ENCODE measurements at places on chromosomes 2 and 18.

GRCh38 chr2:42041377-42042127 lies 6.3 kb upstream of the PKDCC start:
- DNase-seq, result no peak

DNA sequence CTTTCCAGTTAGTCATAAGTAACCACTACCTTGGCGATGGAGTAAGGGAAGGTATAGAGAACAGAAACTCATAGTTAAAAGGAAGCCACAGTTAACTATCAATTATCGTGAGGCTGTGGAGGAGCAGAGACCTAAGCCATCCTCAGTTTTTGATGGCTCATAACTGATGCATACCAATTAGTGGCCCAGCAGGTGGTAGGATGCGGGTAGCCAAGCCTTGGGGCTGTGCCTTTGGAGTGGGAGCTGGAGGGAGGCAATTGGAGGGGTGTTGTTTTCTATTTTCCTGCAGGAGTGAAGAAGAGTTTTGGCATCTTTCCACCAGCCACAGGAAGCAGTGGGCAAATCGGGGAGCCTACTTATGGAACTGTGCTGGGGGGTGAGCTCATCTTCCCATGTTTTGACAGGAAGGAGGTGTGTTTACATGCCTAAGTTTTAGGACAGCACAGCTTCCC lies 194.8 kb downstream of the TPGS2 start:
- DNase-seq, result no peak

DNA sequence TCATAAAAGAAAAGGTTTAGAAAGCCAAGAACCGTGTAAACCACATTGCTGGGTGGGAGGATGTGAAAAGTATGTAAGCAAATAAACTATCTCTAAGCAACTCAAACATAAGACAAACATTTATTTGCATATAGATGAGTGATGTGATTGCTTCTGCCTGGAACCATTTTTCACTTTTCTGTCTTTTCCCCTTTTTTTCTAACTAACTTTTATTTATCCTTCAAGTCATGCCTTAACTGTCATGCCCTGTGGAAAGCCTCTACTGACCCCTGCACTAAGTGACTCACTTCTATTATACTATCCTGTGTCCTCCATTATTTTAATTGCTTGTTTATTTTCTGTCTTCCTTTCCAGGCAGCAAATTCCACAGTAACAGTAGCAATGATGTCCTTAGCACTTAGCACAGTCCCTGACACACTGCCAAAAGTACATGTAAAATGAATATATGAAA lies 87.5 kb upstream of the CTAGE1 start:
- DNase-seq, result no peak

DNA sequence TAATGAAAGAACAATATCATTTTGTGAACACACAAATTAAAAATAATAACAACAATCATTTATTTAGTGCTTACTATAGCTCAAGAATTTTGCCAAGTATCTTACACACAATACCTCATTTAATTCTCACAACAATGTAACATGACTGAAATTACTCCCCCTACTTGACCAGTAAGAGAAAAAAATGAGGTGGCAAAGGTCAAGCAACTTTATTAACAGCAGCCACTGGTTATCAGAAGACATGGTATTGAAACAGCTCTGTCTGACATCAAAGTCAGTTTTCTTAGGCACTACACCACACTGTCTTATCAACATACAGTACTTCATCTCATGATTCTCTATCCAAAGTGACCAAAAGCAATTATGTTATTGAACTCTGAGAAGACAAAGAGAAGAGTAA lies 389.4 kb downstream of the ZEB2 start:
- DNase-seq, result no peak

DNA sequence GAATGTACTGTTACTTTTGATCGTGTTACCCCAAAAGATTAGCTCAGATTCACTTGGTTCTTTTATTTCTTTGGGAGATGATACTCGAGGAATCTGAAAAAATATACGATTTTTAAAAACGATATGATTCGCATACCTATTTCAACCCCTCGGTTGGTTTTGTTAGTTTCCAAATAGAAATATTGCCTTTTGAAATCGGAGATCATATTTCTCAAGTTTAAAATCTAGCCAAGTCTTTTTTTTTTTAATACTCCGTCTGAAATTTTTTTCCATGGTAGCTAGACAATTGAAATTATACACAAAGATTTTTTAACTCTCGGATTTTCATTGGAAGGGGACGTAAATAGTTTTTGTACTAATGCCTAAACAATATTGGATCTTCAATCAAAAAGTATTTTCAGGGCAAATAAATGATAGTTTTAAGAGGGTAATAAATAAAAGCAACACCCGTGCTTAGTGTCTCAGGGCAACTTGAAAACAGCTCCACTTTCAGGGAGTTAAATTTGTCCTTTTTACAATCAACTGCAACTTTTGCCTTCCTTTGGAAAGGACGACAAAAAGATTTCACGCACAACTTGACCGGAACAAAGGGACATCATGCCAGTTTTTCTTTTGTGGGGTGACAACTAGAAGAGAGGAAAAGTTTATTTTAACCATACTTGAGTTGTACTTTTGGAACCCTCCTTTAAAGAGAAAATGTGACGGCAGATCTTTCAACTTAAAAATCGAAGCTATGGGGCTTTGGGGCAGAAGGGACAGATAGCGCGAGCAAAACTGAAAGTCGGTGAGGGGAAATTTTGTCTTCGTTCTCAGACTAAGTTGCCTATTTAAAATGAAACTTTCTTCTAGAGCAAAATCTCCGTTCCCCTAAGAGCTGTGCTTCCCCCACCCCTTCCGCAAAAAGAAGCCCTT lies 5.8 kb upstream of the ONECUT2 start:
- no peak for DNase-seq

DNA sequence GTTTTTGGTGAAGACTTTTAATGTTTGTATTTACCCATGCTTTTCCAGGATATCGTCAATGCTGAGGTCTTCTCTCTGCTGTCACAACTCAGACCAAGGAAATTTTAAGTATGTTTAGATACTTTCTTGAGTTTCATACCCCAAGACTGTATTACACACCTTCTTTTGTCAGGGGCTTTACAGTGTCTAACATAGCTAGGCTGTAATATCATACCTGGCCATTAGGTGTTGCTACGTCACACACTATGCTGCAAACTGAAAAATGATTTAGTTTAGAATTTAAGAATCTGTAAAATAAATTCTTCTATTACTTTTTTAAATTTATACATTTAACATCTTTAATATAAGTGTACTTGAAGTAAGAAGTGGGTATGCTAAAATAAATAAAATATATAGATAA lies 358.4 kb upstream of the NRP2 start:
- DNase-seq, result no peak

DNA sequence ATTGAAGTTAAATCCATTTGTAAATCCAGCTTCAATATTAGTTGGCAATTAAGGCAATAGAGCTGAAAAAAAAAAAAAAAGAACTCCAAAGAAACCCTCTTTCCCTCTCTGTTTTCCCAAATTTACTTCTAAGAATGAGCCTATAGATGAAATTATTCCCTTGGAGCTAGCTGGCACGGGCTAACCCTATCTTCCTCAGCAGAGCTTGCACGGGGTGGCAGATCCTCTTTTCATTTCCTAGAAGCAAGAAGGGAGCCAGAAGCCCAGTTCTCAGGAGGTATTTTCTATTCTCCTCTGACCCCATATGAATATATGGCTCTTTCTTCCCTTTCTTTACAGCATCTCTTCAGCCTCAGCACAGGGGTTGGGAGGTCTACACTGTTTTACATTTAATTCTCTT lies 426.0 kb downstream of the TGIF1 start:
- no peak for DNase-seq

DNA sequence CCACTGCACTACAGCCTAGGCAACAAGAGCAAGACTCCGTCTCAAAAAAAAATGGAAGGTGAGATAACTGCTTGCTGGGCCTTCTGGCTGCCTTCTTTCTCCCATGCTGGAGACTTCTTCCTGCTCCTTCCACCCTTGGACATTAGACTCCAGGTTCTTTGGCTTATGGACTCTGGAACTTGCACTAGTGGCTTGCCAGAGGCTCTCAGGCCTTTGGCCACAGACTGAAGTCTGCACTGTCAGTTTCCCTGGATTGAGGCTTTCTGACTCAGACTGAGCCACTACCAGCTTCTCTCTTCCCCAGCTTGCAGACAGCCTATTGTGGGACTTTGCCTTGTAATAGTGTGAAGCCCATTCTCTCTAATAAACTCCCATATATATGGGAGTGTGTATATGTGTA lies 118.5 kb upstream of the SLC14A2 start:
- no peak for DNase-seq

DNA sequence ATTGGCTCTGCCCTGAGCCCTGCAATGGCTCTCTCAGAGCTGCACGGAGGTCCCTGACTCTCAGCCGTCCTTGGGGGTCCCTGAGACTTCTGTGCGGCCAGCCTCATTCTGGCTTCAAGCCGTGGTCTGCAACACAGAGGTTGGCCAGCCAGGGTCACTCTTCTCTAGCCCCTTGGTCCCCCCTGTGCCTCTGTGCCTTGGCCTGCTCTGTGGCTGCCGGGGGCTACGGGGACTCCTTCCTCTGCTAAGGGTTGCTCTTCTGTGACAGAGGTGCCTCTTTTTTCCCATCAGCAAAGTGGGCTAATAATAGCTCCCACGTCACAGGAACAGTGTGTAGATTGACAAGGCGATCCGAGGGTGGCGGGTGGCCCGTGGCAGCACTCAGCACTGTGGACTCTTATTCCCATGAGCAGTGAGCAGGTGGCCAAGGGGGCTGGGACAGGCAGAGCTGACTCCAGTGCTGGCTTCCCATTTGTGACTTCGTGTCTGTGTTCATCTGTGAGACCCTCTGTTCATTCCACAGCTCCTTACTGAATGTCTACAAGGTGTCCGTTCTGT lies 19.4 kb downstream of the INHBB start:
- DNase-seq, result no peak

- DNase-seq, result no peak
Measured at GRCh38 chr2:1773883-1774282, 29.6 kb upstream of the PXDN start.

DNA sequence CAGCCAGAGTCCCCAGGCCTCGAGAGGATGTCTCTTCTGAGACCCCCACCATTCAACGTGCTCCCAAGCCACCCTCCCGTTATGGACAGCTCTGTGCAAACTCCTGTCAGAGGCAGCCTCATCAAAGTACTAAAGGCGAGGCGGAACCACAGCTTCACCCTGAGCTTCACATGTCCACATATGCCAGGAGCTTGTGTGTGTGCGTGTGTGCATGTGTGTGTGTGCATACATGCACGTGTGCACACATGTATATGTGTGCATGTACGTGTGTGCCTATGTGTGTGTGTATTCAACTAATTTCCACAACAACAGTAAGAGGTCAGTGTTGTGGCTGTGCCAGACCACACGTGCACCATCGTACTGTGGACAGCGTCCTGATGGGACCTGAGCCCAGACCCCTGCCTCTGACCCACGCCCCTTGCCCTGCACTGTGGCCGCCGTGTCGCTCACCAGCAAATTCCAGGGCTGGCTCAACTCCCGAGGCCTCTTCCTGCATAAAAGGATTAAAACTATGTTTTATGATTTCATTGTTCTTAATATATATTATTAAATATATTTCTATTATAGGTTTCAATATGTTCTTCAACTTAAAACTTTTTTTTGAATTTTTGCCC lies 444.8 kb downstream of the EIPR1 start:
- no peak for DNase-seq

GRCh38 chr2:178392215-178392614 lies 58.8 kb downstream of the PRKRA start:
- no peak for DNase-seq

GRCh38 chr2:239056611-239057010 lies 208.7 kb downstream of the TWIST2 start:
- no peak for DNase-seq

DNA sequence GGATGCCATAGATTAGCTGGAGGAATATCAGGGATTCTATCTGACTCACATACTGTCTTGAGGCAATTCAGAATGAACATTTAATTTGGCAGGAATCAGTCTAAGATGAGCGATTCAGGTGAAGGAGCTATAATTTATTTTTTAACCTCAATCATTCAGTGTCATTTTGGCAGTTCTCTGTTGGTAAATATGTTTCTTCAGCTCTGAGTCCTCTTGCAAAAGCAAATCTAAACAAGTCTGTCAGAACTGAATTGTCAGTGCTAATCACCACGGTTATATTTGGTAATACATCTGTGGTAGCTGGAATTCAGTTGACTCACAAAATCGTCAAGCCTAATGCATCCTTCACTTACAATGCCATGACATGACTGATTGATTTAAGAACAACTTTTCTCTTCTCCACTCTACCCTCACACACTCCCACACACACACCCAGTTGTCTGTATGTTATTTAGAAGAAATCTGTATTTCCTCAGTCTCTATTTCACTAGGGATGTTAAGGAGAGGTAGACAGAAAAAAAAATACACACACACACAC lies 516.6 kb upstream of the NXPH2 start:
- no peak for DNase-seq

DNA sequence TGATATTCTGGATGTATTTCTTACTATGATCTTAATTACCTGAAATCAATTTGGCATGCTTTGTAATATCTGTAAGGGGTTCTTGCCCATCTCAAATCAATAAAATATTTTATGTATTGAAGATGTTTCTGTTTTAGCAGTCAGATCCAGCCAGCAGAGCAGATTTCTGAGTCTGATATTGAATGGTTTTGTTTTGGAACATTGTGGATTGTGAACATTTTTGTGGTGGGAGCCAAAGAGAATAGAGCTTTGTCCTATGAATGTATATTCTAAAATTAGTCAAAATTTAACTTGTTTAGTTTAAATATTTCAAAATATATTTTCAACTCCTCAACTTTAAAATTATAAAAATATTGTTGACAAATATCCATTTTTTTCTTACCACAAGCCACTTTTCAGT lies 197.0 kb downstream of the UBE2E3 start:
- no peak for DNase-seq

- no peak for DNase-seq
Measured at GRCh38 chr2:120977582-120978358, 242.1 kb downstream of the GLI2 start.

GRCh38 chr18:47032945-47033344 lies 2.5 kb downstream of the ELOA2 start:
- no peak for DNase-seq

DNA sequence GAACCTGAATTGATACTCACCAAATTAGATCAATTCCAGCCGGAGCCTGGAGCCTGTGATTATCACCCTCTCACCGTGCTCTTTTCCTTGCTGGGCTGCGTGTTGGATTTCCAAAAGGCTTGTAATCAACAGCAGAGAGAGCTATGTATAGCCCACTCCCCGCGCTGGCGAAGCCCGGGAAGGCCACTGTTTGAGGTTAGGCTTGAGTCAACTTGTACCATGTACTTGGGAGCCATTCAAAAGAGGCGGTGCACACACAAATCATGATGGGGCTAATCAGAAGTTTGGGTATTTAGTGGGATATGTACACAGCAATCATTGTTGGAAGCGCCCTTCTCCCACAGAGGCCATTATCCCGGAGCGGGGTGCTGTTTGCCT lies 151.6 kb downstream of the GLI2 start:
- DNase-seq, result no peak

Measured in stimulated activated CD4-positive, alpha-beta T cell treated with anti-CD3 and anti-CD28 coated beads, Interleukin-12 subunit alpha, Interleukin-12 subunit beta, amount 100 ng/mL, for 48 hours (primary cell).